Lung (tissue), 17 donors: ENCODE measurements at places on chromosomes 12 and 14. TPM values are rescaled to one million over a fixed set of nuclear protein-coding genes. Genes with fewer than 3 reads are reported as not detected.

Gene SMIM41
- total RNA-seq, result 2.2 TPM

Gene SLC22A17
- 27.3 TPM for total RNA-seq

DNA sequence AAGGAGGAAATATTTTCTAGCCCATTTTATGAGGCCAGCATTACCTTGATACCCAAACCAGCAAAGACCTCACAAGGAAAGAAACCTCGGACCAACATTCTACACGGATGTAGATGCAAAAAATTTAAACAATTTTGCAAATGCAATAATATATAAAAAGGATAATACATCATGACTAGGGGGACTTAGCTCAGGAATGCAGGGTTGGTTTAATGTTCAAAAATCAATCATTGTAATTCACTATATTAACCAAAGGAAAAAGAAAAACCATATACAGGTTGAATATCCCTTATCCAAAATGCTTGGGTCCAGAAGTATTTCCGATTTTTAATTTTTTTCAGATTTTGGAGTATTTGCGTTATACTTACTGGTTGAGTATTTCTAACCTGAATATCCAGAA, 33.0 kb downstream of the TPCN1 start:
- no peak for DNase-seq
- no peaks in the 10 kb centered on the region for H3K27me3 ChIP-seq
- H3K4me3 ChIP-seq, result no peak overlapping the region
- H3K4me1 ChIP-seq, result peaks cover 2% of the 10 kb centered on the region
- H3K27ac ChIP-seq, result no peak overlapping the region
- peaks cover 12% of the 10 kb centered on the region for H3K36me3 ChIP-seq

DNA sequence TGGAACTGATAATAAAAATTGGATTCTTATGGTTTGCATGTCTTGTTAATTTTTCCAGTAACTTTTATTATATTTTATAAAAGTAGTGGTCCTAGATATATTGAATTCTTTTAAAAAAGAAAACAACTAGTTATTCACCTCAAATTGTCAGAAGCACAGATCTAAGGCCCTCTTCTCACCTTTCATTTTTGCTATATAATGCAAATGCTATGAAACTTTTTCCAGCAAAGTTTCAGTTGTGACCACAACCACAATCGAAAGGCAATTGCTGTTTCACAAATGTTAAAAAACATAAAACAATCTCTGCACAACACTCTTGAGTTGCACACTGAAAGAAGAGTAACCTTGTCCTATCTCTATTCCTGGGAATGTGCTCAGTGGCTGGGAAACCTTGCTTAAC, 479.8 kb upstream of the FLRT2 start:
- no peaks in the 10 kb centered on the region for H3K36me3 ChIP-seq
- no peaks in the 10 kb centered on the region for H3K27me3 ChIP-seq
- no peaks in the 10 kb centered on the region for H3K4me1 ChIP-seq
- no peak for DNase-seq
- H3K4me3 ChIP-seq, result no peak overlapping the region

GRCh38 chr12:13887779-13888388, 93.5 kb downstream of the GRIN2B start:
- H3K27me3 ChIP-seq, result no peaks in the 10 kb centered on the region
- no peak overlapping the region for H3K4me3 ChIP-seq
- H3K27ac ChIP-seq, result no peak overlapping the region
- H3K36me3 ChIP-seq, result no peaks in the 10 kb centered on the region
- no peak for DNase-seq

- no peaks in the 10 kb centered on the region for H3K36me3 ChIP-seq
- no peaks in the 10 kb centered on the region for H3K27me3 ChIP-seq
- H3K4me3 ChIP-seq, result no peak overlapping the region
- H3K4me1 ChIP-seq, result no peaks in the 10 kb centered on the region
- no peak overlapping the region for H3K27ac ChIP-seq
These were observed 61.7 kb upstream of the ST8SIA1 start for GRCh38 chr12:22396253-22396652.

Gene SCNN1A
- total RNA-seq, result 312 TPM

DNA sequence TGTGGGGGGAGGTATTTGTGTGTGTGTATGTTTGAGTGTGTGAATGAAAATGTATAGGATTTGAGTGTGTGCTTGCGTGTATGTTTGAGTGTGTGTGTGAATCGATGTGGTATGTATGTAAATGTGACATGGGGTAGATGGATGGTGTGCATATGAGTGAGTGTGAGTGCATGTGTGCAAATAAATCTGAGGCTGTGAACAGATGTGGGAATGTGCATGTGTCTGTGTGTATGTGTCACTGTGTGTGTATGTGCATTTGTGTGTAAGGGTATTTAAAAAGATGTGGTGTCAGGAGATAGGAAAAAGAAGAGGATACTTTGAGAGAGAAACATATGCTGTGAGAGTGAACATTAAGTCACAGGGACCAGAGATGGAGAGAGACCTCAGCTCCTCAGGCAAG, 539.6 kb downstream of the MED13L start:
- H3K27me3 ChIP-seq, result no peaks in the 10 kb centered on the region
- H3K4me3 ChIP-seq, result no peak overlapping the region
- H3K27ac ChIP-seq, result no peak overlapping the region
- no peaks in the 10 kb centered on the region for H3K4me1 ChIP-seq
- H3K36me3 ChIP-seq, result no peaks in the 10 kb centered on the region

- H3K4me3 ChIP-seq, result no peak overlapping the region
- no peaks in the 10 kb centered on the region for H3K36me3 ChIP-seq
- no peak overlapping the region for H3K27ac ChIP-seq
- no peaks in the 10 kb centered on the region for H3K27me3 ChIP-seq
- H3K4me1 ChIP-seq, result no peaks in the 10 kb centered on the region
- DNase-seq, result no peak
These were observed 12.8 kb upstream of the FBRSL1 start for GRCh38 chr12:132477017-132477702.

DNA sequence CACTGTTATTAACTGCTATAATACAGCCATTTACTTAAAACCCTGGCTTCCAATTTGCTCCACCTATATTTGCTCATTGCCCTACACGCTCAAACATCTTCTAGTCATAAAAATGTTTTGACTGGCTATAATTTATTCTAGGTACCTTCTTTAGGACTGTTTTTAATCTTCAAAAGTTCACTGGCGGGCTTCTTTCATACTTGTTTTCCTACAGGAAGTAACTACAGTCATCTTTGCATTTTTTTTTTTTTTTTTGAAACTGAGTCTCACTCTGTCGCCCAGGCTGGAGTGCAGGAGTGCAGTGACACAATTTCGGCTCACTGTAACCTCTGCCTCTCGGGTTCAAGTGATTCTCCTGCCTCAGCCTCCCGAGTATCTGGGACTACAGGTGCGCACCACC, 32.5 kb downstream of the MPHOSPH9 start:
- peaks cover 8% of the 10 kb centered on the region for H3K36me3 ChIP-seq
- H3K27me3 ChIP-seq, result no peaks in the 10 kb centered on the region
- DNase-seq, result no peak
- H3K27ac ChIP-seq, result no peak overlapping the region
- no peak overlapping the region for H3K4me3 ChIP-seq
- H3K4me1 ChIP-seq, result no peaks in the 10 kb centered on the region
